Anterior cingulate cortex (tissue), 58 donors: ENCODE measurements at places on chromosomes 6 and 20.
A peak's percentile ranks its signal among the peaks of the same experiment; 100 is the strongest.

- DNase-seq, result no peak
Measured at GRCh38 chr6:56334937-56335336, 87.6 kb upstream of the COL21A1 start.

- no peak for DNase-seq
Measured at GRCh38 chr20:63619505-63619904, 7.4 kb downstream of the GMEB2 start.

DNA sequence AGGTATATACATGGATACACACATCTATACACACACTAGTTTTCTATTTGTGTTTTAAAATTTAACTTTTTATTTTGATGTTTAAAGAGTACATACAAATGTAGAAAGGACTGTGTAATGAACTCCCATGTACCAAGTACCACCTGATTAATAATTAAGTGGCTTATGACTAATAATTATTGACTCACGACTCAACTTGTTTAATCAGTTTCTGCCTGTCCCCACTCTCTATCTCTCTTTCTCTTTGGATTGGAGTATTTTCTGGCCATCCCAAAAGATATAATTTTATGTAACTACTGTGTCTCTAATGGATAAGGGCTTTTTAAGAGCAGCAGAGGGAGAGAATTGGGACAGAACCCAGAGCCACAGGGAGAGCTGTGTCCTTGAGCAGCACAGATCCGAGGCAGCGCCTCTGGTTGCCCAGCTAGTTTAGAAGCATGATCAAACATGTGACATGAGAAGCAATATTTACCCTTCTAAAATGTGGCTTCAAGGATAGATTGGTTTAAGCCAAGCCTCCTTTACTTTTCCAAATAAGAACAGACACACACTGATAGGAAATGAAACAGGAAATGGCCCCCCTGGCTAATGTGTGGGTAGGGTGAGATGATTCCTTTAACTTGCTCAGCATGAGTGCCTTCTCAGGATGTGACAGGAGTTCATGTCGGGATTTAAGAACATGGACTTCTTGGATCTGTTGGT, 81.0 kb downstream of the ERMARD start:
- DNase-seq, result no peak

DNA sequence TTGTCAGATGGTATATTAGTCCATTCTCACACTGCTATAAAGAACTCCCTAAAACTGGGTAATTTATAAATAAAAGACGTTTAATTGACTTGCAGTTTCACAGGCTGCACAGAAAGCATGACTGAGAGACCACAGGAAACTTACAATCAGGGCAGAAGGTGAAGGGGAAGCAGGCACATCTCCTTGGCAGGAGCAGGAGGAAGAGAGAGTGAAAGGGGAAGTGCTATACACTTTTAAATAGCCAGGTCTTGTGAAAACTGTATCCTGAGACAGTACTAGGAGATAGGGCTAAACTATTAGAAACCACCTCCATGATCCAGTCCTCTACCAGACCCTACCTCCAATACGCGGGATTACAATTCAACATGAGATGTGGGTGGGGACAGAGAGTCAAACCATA, 193.9 kb upstream of the KCNG1 start:
- no peak for DNase-seq

GRCh38 chr20:62771396-62772102, 24.7 kb upstream of the MRGBP start:
- no peak for DNase-seq

GRCh38 chr6:22141241-22141745, 155.5 kb downstream of the PRL start:
- DNase-seq, result no peak

- no peak for DNase-seq
Measured at GRCh38 chr6:132712366-132712765, 1.5 kb downstream of the VNN1 start.

DNA sequence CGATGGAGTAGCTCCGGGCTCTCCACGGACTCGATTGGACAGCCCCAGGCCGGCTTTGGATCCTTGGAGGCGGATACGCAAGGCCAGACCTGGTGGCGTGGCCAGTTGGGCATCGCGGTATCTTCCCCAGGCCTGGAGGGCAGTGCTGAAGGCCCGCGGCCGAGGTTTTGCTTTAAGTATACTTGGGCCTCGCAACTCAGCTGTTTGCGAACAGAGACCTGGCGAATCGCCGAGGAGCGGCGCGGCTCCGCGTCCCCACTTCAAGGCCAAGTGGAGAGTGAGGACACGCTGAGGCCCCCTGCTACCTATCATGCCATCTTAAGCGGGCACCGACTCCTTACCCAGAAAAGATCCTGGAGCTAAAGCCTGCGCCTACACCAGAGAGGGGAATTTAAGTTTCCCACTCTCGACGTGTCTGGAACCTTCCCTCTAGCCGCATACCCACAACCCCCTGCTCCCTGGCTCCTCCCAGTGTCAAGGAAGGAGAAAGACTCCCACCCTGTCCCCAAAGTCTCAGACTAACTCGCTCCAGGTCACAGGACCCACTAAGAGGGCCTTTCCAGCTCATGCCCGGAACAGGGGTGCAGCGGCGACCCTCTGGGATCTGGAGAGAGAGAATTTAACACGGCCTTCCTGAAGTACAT, 4.1 kb downstream of the LINC00237 start:
- no peak for DNase-seq

- peak; percentile 12 for DNase-seq
Measured at GRCh38 chr6:154156135-154156896, 117.3 kb downstream of the OPRM1 start.

DNA sequence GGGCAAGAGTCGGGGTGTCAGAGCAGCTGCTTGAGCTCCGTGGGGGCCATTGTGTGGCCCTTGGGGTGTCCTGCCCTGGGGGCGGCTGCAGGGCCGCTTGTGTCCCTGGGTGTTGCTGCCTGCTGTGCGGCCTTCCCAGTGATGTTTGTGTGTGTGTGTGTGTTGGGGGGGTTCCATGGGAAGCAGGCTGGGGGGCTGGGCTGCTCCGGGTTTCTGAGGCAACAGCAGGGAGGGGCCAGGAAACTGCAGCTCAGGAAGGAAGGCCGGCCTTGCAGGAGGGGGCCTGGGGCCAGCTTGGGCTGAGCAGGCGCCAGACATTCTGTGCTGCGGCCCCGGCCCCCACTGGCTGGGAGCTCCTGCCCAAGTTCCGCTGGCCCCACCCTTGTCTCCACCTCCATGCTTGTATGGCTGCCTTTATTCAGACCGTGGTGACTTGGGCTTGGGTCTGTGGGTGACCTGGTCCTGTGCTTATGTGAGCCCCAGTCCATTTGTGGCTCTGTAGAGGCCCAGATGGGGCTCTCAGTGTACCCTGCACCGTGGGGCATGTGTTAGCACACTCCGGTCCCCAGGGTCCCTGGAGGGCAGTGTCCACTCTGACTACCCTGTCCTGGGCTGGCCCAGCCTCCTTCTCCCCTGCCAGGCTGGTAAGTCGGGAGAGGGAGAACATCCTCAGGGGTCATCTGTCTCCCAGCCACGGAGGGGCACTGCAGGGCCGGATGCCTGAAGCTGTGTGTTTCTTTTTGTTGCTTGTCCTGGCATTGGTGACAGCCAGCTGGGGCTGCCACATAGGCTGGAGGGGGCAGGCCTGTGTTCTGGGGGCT, 4.6 kb upstream of the SOX18 start:
- DNase-seq, result no peak

- no peak for DNase-seq
Measured at GRCh38 chr20:24785141-24786110, 163.6 kb upstream of the CST7 start.

GRCh38 chr6:161889324-161889723, 615.5 kb upstream of the AGPAT4 start:
- no peak for DNase-seq

DNA sequence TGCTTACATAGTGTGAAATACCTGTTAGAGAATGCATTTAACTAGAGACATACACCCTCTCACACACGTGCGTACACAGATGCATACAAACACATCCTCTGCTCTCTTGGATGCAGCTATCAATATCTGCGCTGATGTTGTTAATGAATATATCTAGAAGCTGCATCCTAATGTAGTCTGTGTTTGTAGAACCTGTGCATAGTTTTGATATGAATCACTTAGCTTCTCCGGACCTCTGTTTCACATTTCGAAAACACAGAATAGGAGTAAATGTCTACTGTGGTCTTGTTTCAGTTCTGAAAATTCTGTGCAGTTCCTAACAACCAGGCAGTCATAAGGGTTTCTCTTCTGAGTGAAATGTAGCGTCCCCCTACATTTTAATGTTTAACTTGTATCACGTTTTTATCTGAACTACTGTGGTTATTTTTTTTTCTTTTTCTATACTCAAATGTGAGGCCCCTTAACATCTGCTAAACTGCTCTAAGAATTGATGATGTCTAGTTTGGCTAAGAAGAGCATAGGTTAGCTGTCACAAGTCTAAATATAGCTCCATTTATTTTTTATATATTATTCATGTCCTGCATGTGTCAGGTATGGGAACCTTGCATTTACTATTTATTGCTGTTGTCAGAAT, 254.5 kb downstream of the TMEM242 start:
- DNase-seq, result no peak

GRCh38 chr6:44034391-44034861, 92.8 kb downstream of the MRPL14 start:
- DNase-seq, result no peak

DNA sequence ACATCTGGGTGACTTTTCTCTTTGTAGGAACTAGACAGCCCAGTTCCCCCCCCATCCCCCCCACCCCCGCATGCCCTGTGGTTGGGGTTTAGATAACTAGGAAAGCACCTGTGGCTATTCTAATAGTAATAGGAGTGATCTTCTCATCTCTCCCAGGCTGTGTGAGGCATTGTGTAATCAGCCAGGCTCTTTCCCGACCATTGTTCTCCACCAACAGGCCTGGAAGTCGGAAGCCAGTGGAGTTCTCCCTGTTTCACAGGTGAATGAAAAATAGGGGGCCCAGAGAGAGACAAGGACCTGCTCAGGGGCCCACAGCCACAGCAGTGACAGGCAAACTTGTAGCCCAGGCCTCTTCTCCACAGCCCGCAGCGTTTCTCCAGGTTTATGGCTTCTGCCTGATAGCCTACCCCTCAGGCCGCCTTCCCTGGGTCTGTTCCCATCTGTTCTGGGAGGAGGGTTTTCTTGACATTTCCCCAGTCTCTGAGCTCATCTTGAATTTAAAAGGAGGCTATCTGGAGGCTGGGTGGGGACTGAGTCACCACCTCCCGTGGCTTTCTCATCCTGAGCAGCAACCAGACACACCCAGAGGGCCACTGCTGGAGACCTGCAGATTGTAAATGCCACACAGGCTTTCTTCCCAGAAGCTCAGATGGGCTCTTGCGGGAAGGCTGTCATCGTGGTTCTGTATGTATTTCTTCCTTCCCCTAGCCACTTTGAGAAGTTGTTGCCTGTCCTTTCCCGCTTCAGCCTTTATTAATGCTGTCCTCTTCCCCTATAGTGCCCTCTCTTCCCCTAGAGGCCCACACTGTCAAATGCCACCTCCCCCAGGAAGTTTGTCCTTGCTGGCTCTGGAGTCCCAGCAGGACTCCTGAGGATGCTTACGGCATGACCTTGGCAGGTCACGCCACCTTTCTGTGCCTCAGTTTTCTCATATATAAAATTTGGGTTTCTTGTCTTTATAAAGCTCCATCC, 75.9 kb upstream of the MYL9 start:
- DNase-seq, result no peak

DNA sequence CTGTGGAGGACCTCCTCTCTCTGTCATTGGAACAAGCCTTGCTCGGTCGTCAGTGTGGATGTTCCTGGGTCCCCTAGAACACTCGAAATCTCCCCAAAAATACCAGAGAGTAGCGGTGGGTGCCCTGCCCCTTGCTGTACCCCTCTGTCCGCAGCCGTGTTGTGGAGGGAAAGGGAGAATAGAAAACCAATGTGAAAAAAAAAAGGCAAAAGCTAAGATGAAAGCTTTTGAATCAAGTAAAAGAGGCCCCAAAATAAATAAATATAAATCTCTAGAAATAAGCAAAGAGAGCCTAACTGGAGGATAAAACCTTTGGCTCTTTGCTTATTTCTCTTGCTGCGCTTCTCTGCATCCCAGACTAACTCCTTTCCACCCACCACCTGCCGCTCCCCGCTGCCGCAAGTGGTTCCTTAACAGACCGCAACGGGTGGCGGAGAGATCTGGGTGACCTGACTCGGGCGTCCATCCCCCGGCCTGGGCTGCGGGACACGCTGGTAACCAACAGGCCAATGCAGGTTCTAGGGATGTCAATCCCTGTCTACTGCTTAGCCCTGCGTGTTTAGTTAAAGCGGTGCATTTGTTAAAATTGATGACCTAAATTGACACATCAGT, 110.0 kb downstream of the GPX5 start:
- no peak for DNase-seq

DNA sequence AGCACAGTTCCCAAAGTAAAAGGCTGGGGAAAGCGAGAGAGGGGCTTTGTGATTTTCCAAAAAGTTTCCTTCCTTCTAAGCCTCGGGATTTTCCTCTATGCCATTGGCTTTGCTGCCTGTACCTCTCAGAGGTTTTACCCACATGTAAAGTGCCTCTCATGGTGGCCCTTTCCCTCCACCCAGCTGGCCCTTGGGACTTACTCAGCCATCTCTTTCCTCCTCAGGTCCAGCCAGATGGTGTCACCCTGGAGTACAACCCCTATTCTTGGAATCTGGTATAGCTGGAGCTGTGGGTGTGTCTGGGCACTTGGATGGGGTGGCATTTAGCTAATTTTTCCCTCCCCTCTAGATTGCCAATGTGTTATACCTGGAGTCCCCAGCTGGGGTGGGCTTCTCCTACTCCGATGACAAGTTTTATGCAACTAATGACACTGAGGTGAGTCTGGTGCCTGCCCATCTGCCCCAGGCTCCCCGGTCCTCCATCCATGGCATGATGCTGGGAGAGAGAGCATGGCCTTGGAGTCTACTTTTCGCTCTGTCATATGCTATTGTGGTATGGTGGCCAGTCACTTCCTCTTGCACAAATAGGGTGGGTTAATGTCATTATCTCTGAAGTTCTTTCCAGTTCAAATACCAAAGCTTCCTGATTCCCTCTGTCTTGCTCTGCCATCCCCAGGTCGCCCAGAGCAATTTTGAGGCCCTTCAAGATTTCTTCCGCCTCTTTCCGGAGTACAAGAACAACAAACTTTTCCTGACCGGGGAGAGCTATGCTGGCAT, 1.1 kb downstream of the CTSA start:
- no peak for DNase-seq

- no peak for DNase-seq
Measured at GRCh38 chr6:41757931-41758640, 10.9 kb upstream of the PGC start.

GRCh38 chr6:90472716-90473115, 114.2 kb downstream of the MAP3K7 start:
- DNase-seq, result no peak

DNA sequence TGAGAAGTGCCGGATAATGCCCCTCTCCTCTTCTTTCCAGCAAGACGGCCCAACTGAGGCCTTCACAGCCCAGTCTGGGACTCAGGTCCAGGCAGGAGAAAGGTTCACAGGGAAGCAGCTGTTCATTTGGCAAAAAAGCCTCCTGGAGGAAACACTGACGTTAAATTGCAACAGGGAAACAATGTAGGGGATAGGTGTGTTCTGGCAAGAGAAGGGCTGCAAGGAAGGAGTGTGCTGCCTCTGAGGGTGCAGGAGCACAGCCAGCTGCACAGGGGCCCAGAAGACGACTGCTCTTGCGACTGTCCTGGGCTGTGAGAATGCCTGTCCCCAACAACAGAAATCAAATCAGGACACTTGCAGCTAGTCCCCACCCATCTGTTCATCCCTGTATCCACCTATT, 70.6 kb upstream of the PMEPA1 start:
- DNase-seq, result no peak
